Mesothelial cell of epicardium (in vitro differentiated cells): ENCODE measurements at places on chromosomes 5 and 9.

- no peak for DNase-seq
Measured at GRCh38 chr5:112087222-112087621, 330.2 kb upstream of the NREP start.

- no peak for DNase-seq
Measured at GRCh38 chr5:67341478-67341877, 144.9 kb upstream of the CD180 start.

DNA sequence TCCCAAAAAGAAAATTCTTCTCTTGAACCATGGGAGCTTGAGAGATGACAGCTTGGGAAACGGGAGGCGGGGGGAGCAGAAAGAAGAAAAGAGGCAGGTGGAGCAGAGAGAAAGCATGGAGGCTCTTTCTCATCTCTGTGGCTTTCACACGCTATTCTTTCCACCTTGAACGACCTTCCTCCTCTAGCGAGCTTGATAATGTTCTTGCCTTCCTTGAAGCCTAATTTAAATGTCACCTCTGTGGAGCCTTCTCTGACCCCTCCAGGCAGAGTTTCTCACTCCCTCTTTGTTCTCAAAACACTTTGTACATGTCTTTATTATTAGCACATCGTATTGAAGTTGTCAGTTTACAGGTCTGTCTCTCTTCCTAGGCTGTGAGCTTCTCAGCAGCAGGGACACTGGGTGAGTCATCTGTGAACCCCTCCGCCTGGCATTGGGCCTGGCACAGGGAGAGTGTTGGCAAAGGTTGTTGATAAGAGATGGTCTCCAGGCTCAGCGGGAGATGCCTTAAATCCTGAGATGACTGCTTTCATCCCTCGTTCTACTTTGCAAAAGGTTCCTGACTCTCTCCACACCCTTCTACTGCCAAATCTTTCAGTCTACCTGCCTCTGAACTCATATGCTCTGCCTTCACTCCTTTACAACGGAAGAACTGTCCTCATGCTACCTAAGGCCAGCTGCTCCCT, 14.1 kb upstream of the STRBP start:
- DNase-seq = no peak

GRCh38 chr9:13131416-13131815, 148.1 kb downstream of the MPDZ start:
- no peak for DNase-seq

DNA sequence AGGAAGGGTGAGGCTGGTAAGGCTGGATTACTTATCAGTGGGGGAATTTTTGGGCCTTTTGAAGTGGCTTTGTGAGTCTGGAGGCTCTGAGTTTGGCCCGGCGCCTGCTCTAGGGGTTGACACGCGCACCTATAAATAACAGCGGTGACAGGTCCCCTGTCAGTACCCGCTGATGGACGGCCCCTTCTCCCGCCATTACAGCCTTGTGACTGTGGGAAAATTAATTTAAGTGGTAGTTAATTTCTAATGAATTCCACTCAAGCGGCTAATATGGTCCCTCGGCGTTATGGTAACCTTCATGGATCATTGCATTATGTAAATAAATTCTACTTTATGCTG, 16.5 kb downstream of the MRPL36 start:
- DNase-seq = no peak

GRCh38 chr5:171308453-171309275, at the start of gene TLX3:
Gene TLX3 (plus strand): TSS chr5:171309248. CDS start chr5:171309366, 118 bp downstream.
- no peak for DNase-seq

DNA sequence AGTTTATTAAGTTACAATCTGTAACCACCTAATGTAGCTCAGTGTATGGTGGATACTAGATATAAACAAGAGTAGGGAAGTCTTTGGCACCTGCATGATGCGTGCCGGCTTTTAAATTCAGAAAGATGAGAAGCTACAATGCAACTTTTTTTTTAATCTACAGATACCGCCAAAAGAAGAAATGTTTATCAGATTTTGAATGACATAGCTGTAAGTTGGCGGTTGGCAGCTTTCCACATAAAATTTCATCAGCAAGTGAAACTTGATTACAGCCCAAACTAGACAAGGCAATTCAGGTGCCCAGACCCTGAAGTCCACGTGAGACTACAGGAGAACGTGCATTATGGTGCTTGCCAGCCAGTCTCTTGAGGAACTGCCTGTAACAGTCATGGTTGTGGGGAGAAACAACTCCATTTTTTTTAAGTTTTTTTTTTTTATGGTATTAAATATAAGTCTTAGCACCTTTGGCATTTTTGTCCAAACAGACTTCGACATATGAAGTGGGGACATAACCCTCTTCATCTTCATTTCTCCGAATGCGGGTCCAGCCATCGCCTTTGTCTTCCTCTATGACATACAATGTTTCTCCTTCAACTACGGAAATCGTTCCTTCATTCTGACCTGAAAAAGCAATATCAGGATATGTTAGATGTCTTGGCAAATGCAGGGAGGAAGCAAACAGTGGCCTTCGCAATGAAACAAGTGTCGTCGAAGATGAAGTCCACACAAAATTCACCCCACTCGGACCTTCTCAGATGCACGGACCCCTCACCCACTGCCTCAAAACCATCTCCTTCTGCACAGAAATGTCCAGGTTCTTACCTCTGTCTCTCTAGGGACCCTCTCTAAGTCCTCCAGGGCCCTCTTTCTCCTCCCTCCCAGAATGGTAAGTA, 60.4 kb downstream of the USP20 start:
- no peak for DNase-seq

DNA sequence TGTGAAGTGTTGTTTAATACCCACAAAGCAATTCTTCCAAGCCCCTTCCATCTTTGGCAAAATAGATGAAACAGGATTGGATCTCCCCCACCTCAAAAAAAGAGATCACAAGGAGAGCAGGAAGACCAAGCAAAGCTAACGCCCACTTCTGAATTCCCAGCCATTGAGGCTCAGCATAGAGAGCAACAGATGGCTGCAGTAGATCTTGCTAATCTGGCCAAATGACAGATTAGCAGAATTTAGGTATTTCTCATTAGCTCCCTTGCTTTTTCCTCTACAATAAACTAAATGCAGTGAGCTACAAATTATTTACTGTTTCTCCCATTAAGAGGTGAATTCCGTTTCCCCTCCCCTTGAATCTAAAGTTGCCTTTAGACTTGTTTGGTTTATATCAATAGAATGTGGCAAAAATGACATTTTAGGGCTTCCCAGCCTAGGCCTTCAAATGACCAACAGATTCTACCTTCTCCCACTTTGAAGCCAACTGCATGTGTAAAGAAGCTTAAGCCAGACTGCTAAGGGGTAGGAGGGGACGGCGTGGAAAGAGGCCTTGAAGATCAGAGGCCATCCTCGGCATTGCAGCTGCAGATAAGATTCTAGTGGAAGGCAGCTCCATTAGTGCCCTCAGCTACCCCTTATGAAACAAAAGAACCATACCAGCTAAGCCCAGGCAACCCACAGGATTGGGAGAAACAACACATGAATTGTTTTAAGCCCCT, 56.8 kb upstream of the CPEB4 start:
- no peak for DNase-seq

GRCh38 chr5:58080573-58080972, 379.3 kb downstream of the PLK2 start:
- DNase-seq = no peak

- DNase-seq = no peak
Measured at GRCh38 chr5:127876384-127876783, 173.2 kb downstream of the CCDC192 start.

GRCh38 chr5:133376986-133377385, 235.4 kb downstream of the FSTL4 start:
- no peak for DNase-seq

- DNase-seq = no peak
Measured at GRCh38 chr5:170722316-170722715, 61.2 kb upstream of the GABRP start.

DNA sequence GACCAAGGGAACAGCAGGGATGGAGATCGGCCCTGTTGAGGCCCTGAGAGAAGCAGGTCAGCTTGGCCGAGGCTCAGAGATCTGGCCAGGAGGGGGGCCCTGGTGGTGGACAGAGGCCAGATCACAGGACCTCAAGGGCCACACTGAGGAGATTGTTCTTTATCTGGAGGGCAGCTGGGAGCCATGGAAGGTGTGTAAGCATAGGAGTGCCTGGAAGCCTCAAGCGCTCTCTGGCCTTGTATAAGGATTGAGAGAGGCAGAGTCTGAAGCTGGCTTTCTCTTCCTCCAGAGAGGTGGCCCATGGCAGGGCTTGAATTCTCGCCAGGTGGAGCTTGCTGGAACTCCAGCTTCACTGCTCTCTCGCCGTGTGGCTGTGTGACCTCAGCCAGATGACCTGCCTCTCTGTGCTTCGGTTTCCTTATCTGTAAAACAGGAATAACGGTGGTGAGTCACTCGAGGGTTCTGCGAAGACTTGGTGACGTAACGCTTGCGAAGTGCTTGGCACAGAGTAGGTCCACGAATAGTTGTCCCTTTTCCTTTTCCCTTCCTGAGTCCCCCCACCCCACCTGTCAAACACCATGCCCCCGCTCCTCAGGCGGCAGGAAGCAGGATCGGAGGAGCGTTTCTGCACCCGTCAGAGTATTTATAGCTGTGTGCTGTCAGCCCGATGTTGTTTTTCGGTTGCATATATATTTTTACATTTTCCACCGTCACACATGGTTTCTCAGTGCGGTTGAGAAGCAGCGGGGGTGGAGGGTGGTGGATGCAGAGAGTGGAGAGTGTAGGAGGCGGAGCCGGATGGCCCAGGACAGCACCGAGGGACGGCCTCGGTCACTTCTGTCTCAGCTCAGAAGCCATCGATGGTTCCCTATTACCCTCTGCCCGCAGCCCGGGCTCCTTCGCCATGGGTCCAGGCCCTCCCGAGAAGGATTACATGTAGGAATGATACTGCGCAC, 17.0 kb upstream of the CRB2 start:
- DNase-seq = no peak

DNA sequence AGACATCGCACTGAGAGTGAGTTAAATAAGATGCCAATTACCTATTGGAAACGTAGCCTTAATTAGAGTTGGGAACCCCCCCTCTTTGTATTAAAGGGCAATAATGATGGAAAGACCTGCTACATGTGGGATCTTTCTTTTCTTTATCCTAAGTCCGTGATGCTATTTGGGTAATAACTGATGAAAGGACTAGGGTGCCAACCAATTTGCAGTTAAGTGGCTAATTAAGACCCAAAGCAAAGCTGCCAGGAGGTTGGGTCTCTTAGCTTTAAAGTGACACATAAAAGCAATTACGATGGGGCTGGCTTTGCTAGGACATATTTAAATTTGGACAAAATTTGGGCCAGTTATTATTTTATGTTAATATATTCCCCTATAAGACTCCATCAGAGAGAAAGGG, 728.8 kb downstream of the NR2F1-AS1 start:
- no peak for DNase-seq

- no peak for DNase-seq
Measured at GRCh38 chr9:133552236-133552635, 17.7 kb downstream of the ADAMTSL2 start.

GRCh38 chr5:57128325-57128724, 45.5 kb upstream of the GPBP1 start:
- DNase-seq = no peak
